Gastroesophageal sphincter (tissue), 4 donors: ENCODE measurements at places on chromosomes 5 and 9. TPM values are rescaled to one million over a fixed set of nuclear protein-coding genes. Genes with fewer than 3 reads are reported as not detected.

IL4 gene
- total RNA-seq: not detected

- no peak for ATAC-seq
Measured at GRCh38 chr5:14286574-14287421, 143.7 kb downstream of the TRIO start.

DNA sequence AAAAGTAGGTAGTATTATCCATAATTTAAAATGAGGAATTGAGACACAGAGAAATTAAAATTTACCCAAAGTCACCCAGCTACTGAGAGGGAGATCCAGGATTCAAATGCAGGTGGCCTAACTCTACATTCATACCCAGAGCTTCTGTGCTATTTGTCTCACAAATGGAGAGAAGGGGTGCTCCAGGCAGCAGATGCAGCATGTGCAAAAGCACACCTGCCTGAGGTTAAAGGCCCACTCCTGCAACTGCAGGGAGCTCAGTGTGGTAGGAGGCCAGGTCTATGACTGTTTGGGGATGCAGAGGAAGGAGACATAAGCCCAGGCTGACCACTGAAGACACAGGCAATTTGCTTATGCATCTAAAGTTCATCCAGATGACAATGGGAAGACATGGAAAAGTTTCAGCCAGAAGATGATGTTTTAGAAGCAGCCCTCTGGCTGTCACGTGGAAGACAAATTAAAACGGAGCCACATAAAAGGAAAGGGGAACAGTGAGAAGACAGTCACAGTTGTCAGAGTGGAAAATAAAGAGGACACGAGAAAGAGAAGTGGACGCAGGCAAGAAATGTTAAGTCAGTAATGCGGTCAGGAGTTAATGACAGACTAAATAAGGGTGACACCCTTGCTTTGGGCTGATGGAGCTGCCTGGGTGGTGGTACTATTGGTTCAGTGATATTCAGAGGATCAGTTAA lies 214.7 kb downstream of the EBF1 start:
- no peak for ATAC-seq

DNA sequence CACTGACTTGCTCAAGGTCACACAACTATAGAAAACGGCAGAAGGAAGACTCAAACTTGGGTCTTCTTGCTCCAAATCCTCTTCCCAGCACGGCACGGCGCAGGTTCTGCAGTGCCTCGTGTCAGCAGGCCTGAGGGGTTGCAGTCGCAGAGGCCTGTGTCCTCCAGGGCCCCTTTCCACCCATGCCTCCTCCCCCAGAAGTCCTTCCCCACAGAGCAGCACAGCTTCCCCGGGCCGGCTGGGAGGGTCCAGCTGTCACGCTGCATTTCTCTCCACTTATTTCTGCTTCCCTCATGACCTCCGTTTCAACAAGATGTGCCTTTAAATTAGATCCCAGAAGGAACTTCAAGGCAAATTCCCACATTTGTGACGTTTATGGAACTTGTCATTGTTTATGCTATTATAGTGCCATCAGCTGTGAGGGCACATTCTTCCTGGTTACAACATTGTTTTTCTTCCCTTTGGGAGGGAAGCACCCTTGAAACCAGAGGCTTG lies 148.4 kb downstream of the C5orf15 start:
- no peak for ATAC-seq
